Iris pigment epithelial cell (primary cell): ENCODE measurements at places on chromosomes 7 and 10.

DNA sequence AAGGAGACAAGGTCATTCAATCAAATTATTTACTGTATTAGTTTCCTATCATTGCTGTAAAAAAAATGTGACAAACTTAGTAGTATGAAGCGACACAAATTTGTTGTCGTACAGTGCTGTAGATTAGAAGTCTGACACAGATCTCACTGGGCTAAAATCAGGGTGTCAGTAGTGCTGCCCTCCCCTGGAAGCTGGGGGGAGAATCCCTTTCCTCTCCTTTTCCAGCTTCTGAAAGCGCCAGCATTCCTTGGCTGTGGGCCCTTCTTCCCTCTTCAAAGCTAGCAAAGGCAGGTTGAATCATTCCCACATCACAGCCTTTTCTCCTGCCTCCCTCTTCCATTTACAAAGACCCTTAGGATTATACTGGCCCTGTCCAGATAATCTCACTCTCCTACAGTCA, 28.0 kb downstream of the VPS41 start:
- DNase-seq: no peak

- no peak for DNase-seq
Measured at GRCh38 chr10:42972946-42973345, 103.9 kb upstream of the RET start.

- DNase-seq: no peak
Measured at GRCh38 chr7:158401826-158402225, 185.8 kb downstream of the PTPRN2 start.

DNA sequence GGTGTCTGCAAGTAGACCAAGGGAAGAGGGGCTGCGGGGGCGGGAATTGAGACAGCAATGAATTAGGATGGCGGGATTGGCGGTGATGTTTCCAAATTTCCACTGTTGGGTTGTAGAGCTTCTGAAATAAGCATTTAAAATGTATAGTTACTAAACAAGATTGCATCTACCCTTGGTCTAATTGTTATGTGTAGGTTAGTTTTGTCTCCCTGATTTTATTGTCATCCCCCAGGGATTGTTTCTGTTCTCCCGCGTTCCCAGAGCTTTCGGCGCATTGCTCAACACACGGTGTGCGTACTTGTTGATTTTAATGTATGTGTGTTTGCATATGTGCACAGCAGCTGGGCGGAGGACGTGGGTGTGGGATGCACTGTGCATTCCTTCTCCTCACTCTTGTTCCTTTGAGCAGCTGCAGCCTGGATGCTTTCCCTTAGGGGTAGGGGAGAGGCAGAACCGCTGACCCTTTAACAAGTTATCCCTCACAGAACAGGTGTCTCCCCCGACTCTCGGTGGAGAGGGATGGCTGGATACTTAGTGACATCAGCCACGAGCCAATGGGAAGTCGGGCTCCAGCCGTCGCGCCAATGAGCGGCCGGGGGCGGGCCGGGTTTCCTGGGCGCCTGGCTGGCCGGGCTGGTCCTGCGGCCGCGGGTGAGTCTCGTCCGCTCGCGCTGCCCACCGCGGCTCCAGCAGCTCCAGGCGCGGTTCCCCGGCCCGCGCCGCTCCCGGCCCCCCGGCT, at the start of gene TSPAN33:
TSPAN33 (plus strand) TSS at position 613 of the 739 bp plus-strand sequence. CDS start 274 bp downstream, outside the sequence.
- DNase-seq: peak; percentile 70

GRCh38 chr10:29908962-29909361, 150.4 kb downstream of the JCAD start:
- no peak for DNase-seq

DNA sequence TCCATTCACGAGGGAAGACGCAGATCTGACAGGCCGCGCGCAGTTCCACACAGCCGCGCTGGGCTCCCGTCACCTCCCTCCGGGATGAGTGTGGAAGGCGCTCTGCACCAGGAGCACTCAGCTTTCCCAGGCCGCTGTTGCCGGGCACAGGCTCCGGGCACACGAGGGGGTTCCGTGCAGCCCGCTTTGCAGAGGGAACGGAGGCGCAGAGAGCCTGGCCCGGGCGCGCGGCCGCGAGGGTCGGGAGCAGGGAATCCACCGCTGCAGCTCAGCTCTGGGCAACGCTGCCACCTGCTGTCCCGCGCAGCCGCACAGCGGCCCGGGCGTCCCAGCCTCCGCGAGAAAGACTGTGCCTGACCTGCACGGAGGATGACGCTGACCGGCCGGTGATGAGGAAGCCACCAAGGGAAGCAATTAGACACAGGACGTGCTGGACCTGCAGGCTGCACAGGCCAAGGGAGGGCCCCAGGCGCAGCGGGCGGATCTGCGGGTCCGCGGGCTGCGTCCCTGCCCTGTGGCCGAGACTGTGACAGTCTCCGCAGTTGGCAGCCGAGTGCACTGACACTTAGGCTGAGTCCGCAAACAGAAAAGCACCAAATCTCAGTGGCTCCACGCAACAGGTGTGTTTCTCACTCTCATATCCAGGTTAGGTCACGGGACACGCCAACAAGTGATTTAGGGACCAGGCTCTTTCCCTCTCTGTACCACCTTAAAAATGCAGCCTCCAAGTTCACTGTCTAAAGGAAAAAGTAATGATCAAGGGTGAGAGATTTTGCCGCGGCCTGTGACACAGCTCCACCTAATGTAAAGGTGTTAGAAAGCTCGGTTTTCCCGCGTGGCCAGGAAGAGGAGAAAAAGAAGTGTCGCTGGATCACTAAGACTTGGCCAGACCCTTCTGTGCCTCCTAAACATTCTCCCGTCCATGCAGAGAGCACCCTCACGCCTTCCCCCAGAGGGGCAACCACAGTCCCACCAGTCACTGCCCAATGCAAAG, 94.5 kb downstream of the SEC61G start:
- peak; percentile 12 for DNase-seq

DNA sequence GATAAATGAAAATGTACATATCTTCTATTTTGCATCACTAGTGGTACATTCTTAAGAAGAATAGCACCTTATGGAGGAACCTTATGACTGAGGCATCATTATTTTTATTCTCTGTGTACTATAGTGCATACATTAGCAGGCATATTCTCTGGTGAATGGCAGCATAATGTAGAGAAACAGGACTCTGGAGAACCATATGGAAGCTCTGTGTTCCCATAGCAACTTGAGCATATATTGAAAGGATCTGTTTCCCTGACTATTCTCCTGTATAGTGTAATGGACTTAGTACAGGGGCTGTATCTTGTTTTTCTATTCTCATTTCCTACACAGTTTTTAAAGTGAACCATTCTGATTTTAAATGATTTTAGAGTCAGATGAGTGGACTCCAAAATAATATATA, 128.4 kb upstream of the SMIM30 start:
- no peak for DNase-seq

DNA sequence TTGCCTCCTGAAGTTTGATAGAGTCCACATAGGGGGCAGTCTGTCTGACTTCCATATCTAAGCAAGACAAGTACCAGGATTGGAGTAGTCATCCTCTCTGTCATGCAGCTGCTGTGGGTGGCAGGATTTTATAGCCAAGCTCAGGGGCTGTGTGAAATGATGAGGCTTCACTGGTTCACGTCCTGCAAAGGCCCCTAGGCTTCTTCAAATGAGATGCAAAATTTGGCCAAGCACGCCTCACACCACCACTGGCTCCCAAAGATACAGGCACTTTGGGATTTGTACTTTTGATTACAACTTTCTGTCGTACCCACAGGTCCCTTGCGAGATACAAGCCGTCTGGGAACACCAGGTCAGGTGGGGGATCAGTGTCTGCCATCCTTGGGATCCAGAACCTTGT, 67.1 kb downstream of the WDFY4 start:
- no peak for DNase-seq

DNA sequence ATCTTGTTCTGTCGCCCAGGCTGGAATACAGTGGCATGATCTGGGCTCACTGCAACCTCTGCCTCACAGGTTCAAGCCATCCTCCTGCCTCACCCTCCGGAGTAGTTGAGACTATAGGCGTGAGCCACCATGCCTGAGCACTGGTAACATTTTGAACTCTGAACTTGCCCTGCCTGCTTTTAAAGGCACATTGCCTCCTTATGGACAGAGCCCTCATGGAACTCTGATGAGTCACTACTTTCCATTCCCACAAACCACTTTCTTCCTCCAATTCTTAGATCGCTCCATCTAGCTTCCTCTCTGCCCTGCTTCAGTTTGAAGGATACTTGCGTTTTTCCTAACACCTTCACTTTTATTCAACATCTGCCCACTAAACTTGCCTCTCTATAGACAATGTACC, 38.1 kb downstream of the PRPS1L1 start:
- DNase-seq: peak; percentile 55

GRCh38 chr10:58371473-58371872, 13.7 kb upstream of the TFAM start:
- DNase-seq: no peak

DNA sequence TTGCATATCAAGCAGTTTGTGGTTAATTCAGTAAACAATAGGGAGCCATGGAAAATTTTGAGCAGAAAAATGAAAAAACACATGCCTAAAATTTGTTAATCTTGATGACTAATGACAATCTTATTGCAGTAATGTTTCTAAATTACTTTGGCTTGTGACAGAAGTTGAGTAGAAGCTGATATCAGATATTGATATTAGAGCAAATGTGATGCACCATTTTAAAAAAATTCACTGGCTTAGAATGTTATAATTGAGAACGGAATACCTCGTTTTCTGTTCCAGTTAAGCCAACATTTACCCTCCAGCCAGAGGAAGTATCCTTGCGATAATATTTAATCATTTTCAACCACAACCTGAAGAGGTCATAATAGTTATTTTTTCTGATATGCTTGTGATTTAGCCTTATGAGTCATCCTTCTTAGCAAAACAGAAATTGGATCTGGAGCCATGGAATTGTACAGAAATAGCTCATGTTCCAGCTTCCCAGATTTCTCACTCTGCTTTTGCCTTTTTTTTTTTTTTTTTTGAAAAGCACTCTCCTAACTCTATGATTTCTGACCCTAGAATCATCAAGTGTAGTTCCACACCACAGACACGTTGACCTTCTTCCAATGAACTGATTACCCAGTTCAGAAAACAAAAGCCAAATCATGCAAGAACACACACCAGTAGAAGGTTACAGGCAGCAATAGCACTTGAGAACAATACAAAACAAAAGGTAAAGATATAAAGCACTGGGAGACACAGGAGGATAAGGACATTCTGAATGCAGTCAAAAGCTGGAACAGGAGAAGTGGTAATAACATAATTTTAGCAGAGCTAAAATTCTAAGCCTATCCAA, 96.8 kb upstream of the PHYHIPL start:
- peak; percentile 75 for DNase-seq

DNA sequence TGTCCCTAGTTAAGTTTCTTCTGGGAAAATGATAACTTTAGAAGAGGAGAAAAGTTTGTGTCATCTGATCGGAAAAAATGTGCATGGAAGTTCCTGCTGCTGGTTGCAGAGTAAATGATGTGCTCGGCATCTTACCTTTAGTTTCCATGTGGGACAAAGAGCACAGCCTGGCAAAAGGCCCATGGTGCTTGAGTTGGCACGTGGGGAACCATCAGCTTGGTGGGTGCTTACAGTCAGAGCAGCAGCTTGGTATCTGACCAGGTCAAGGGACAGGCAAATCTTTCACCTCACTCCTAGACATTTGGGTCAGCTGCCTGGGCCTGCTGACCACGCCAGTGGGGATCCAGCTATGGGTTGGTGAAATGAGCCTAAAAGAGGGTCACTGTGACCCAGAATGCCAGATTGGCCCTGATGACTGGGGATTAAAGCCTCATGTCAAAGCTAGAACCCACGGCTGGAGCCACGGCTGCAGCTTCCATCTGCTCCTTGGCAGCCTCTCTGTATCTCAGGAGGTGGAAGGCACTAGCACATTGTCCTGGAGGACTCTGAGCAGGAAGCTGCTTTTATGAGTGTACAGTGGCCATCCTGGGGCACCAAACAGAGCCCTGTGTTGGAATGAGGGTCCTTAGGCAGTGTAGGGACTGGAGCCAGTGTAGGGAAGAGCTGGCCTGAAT, 24.7 kb downstream of the VWC2 start:
- no peak for DNase-seq

GRCh38 chr10:8044908-8045725, 9.4 kb upstream of the GATA3 start:
- no peak for DNase-seq

DNA sequence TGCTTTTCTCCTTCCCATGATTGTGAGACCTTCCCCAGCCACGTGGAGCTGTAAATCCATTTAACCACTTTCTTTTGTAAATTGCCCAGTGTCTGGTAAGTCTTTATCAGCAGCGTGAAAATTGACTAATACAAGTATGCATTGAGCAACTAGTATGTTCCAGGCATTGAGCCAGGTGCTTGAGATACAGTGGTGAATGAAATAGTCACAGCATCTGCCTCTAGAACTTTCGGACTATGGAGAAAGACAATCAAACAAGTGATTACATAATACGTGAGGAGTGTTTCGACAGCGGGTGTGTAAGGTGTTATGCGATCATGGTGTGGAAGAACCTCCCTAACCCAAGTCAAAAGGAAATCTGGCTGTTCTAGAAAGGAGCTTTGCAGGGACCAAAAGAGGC, 21.6 kb upstream of the NUP205 start:
- peak; percentile 97 for DNase-seq

DNA sequence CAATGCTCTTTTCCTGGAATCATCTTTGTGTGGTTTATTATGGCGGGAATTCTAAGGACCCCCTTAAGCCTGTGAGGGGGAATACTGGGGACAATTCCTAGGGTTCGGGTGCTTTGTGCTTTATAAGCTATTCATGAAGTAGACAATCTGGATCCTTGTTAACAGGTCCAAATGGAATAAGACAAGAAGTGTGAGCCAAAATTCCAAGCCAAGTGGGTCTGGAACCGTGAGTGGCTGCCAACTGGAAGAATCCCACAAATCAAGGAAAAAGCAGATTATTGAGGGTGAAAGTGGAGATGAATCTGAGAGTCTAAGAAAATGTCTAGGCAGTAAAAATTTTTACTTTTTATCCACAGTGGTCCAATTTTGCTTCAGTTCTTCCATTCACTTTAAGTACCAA, 136.8 kb downstream of the MDFIC start:
- no peak for DNase-seq

- DNase-seq: no peak
Measured at GRCh38 chr7:73555411-73555982, 2.0 kb downstream of the BCL7B start.

- DNase-seq: peak; percentile 88
Measured at GRCh38 chr7:121019018-121019417, 30.5 kb downstream of the CPED1 start.

GRCh38 chr10:92640107-92640506, 47.2 kb downstream of the KIF11 start:
- peak; percentile 86 for DNase-seq

DNA sequence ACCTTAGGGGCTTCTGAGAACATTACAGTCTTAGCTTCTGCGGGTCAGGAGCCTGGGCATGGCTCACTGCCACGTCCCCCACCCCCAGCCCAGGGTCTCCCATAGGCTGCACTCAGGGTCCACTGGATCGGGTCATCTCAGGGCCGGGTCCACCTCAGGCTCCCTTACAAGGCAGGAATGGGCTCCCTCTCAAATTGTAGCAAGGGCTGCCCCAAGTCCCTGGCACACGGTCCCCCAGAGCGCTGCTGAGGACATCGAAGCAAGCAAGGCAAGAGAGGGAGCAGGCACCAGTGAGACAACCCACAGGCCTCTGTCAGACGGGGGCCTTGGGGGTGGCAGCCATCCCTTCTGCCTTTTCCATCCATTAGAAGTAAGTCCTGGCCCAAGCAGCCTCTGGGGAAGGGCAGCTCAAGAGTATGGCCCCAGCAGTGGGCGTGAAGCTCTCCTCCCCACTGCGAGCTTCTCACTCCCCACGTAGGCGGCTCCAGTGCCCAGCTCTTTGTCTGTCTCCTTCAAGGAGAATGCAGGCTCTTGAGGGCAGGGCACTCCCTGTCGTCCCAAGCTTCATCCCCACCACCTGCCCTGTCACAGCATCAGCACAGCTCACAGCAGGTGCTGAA, 18.0 kb upstream of the RET start:
- DNase-seq: no peak

- peak; percentile 47 for DNase-seq
Measured at GRCh38 chr10:132397671-132398565, 918 bp downstream of the PWWP2B start.
